ENCODE measurements at places on chromosomes 2 and 18. TPM values are rescaled to one million over a fixed set of nuclear protein-coding genes. Genes with fewer than 3 reads are reported as not detected.

- no peak for DNase-seq
Measured at GRCh38 chr2:210527286-210527685, 29.1 kb upstream of the CPS1 start.

C2orf66 gene
- 0.25 TPM for total RNA-seq

GRCh38 chr2:216866515-216867095, 6.7 kb upstream of the TNP1 start:
- no peak for DNase-seq

DNA sequence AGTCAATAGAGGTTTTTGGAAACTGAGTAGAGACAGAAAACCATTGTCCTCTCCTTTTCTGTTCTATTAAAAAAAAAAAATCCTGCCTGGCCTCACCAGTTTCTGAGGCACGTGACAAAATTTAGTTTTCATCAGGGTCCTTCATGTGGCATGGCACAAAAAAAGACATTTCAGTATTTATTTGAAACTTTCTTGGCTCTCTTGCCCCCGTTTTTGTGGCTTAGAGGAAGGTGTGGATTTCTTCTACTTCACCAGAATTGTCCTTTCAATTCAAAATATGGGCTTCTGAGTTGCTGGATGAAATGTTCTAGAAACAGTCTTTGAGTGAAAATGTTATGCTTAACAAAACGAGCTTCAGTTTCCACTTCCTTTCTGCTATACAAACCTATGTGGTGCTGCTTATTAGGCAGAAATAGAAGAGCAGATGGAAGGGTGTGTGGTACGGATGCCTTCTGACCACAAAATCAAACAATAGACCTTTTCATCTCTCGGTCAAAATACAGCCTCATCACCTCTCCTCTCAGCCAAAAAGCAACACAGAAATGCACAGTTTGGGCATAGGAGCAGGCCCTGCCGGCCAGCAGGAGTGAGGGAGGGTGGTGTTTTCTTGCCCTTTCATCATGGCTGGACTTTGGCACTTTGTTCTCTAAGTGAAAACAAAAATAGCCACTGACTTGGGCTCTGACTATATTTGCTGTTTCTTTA, 89.2 kb downstream of the SH3RF3 start:
- DNase-seq, result no peak

LOXHD1 gene
- total RNA-seq, result not detected

DNA sequence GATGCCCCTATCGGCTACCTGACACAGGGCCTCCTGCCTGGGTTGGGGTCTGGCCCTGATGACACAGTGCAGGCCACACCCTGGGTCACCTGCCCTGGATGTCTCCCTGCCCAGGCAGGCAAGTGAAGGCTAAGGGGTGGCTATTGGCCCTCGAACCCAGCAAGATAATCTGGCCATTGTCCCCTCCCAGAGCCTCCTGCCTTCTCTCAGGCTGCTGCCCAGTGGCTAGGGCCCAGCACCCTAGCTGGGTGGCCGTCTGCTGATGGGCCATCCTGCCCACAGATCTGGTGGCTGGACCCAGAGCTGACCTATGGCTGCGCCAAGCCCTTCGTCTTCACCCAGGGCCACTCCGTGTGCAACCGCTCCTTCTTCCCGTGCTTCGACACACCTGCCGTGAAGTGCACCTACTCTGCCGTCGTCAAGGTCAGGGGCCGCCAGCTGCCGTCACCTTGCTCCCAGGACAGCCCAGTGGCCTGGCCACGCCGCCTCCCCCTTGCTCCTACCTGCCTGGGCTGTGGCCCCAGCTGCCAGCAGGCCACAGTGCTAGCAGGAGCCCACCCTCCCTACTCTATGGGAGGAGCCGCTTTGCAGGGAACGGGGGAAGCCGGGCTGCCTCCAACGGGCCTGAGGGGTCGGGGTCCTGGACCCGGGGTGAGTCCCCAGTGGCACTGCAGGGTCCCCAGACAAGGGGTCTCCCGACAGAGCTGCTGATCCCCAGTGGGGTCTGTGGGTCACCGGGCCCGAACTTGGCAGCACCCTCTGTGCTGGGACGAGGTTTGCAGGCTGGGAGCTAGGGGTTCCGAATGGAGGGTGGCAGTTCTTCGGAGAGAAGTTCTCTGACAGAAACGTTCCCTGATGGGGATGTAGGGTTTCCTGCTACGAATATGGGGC, 4.1 kb downstream of the RNPEPL1 start:
- DNase-seq, result no peak

LBX2 gene
- 1.6 TPM for total RNA-seq

GRCh38 chr2:85064927-85065577, 68.1 kb upstream of the TCF7L1 start:
- no peak for DNase-seq

IKZF2 gene
- total RNA-seq, result 13.4 TPM

GRCh38 chr2:113910110-113910717, 20.3 kb downstream of the ACTR3 start:
- DNase-seq, result no peak

DNA sequence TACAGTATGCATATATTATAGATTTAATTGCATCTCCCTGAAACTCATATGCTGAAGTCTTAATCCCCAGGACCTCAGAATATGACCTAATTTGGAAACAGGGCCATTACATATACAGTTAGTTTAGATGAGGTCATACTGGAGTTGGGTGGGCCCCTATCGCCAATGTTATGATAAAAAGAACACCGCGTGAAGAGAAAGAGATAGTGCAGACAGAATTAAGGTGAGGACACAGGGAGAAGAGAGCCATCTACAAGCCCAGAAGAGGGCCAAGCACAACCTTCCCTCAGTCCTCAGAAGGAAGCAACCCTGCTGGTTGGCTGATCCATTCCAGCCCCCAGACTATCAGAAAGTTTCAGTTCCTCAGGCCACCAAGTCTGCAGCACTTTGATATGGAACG, 311.9 kb upstream of the RAB6C start:
- no peak for DNase-seq

GRCh38 chr18:22250591-22250996, 81.2 kb downstream of the GATA6 start:
- DNase-seq, result no peak

GRCh38 chr2:109128048-109128615, 873 bp upstream of the SH3RF3 start:
- peak; percentile 40 for DNase-seq

LRRC30 gene
- total RNA-seq, result not detected
